ENCODE measurements at places on chromosomes 16 and 17.

- DNase-seq, result no peak
These were observed 89.2 kb downstream of the NTN1 start for GRCh38 chr17:9110501-9110900.

GRCh38 chr17:7173687-7174602 lies 5.2 kb downstream of the ASGR1 start:
- peak; percentile 23 for DNase-seq

DNA sequence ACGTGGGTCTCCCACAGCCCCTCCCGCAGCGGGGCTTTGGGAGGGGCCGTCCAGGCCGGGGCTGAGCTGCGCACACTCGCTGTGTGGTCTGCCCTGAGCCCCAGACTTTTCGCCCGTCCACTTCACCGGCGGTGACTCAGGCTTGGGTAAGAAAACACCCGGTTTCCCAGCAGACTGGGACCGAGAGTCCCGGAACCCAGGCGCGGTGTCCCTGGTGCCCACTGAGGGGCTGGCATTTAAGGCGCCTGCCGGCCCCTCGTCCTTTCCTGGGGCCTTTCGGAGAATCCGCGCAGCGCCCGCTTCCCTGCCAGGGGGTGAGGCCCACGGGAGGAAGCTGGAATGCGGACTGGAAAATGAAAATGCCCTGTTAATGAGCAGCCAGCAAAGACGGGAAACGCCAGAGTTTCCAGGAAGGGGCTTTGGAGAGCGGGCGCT lies 100.3 kb downstream of the C16orf95 start:
- no peak for DNase-seq

DNA sequence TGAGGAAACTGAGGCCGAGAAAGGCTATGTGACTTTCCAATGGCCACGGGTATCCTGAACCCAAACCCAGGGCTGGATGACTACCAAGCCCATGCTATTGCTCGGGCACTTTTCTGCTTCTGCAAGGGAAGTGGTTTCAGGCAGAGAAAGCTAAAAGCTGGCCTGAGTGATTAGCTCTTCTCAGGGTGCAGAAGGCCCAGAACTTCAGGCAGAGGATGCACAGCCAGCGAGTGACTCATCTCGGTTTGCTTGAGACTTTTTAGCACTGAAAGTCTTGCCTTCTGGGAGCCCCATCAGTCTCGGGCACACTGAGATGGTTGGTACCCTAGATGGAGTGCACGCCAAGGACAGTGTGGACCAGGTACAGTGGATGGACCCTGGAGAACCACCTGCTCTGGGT lies 129.5 kb upstream of the SDK2 start:
- no peak for DNase-seq

DNA sequence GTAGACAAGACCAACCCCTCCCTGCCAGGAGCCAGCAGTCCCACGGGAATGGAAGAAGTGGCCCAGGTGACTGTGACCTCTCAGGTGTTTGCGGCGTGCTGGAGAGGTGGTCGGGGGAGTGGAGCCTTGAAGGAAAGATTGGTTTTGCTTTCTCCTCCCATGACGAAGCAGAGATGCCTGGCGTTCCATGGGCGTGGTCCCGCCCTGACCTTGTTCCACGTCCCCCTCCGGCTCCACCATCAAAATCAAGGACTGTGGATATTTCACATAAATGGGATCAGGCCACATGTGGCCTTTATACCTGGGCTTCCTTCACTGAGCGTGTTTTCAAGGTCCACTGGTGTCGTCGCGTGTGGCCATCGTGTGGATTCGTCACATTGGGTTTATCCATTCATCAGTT lies 270.6 kb upstream of the TNRC6C start:
- no peak for DNase-seq

- no peak for DNase-seq
These were observed 477 bp upstream of the OSGIN1 start for GRCh38 chr16:83952587-83952939.

DNA sequence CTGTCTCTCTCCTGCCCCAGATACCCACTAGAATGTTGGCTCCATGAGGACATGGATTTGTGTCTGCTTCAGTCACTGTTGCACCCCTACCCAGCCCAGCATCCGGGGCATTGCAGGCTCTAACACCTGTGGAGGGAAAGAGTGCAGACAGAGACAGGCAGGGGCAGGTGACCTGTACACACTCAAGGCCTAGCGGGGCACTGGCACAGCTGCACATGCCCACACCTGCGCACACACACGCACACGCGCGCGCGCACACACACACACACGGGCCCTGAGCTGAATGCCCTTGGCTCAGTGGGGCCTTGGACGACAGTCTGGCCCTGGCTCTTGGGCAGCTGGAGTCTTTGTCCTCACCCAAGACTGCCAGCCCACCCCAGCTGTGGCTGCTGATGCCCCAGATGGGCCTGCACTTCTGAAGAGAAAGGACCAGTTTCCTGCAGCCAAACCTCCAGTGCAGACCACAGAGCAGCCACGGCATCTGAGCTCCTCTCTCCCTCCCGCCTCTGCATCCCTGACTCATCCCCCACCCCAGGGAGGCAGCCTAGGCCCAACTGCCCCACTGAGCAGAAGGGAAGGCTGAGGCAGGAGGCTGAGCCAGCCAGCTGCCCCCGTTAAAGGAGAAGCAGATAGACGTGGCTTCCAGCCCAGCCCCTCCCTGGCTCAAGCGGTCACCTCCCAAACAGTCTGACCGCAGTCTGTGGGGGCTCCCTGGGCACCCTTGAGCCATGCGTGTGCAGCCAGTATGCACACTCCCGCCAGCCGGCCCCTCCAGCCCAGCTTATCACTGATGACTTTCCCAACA lies 12.3 kb upstream of the RAI1 start:
- DNase-seq, result no peak

DNA sequence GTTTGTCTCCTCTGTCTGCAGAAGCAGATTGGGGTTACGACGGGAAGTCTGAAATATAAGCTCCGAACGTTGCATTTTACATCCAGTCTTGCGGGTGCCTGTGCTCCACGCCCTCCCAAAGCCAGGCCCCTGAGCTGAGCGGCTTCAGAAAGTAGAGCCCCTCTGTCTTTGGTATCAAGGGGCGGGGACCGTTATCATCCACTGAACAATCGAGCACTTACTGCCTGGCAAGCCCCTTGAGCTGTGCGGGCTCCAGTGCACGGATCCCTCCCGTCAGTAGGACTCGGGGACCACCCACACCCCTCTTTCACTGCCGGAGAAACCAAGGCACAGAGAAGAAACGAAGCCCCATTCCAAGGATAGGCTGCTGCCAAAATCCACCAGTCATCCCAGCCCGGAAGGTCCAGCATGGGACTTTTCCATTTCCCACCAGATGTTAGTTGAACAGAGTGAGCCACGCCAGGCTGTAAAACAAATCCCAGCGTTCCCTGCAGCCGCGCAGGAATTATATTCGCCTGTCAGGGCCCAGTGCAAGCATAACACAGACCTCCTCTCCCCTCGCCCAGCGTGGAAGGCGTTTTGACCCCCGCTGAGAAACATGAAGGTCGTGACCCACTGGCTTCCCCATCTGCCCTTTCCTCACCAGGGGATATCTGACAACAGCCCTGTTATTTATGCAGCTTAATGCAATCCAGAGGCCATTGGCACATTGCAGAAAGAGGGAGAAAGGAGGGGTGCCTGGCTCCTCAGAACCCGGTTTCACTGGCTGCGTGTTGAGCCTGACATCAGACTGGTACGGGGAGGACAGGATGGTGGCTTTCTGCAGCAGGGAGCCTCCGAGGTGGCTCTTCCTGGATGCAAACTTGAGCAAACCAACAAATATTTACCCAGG lies 212.2 kb upstream of the FOXF1 start:
- no peak for DNase-seq

GRCh38 chr17:22310717-22311686 lies 618.7 kb downstream of the KCNJ18 start:
- DNase-seq, result no peak

GRCh38 chr17:437545-437944 lies 84.9 kb upstream of the RPH3AL start:
- DNase-seq, result no peak

DNA sequence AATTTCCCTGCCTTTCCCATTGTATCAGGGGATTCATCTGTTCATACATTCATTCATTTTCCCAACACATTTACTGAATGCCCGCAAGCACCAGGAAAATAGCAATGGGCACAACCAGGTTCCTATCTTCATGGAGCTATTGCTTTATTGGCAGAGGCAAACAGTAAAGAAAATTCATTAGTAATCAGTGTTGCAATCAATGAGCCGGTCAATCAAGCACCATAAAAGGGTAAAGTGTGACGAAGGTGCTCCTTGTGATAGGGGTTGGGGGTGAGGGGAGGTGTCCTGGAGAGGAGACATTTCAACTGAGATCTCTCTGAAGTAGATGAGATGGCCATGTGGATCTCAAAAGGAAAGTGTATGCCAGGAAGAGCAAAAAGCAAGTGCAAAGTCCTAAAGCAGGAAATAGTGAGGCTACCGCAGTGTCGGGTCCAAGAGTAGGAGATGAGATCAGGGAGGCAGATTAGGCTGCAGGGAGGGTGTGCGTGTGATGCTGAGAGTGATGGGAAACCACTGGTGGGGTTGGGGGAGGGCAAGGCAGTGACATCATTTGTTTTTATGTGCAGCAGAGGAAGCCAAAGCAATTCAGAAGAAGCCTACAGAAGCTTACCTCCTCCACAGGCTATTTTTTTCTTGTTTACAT lies 28.4 kb downstream of the CDH13 start:
- no peak for DNase-seq

DNA sequence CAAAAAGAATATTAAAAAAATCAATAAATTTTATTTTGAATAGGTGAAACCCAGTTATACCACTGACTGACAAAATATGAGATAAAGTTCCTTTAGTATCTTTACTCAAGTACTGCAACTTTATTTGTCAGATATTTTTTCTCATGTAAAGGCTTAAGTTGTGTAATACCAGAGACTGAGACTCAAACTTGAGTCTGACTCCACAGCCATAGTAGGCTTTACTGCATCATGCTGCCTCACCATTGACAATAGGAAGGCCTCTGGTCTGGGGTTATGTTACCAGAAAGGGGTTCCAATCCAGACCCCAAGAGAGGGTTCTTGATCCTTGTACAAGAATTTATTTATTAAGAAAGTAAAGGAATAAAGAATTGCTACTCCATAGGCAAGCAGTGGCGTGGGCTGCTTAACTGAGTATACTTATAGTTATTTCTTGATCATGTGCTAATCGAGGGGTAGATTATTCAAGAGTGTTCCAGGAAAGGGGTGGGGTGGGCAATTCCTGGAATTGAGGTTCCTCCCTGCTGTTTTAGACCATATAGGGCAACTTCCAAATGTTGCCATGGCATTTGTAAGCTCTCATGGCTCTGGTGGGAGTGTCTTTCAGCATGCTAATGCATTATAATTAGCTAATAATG lies 187.4 kb upstream of the WSB1 start:
- no peak for DNase-seq

- DNase-seq, result no peak
These were observed 137.7 kb upstream of the CDH5 start for GRCh38 chr16:66228792-66229191.

GRCh38 chr16:80197741-80198201 lies 343.0 kb upstream of the DYNLRB2 start:
- no peak for DNase-seq

- no peak for DNase-seq
These were observed 30.5 kb downstream of the TMEM98 start for GRCh38 chr17:32958418-32958817.

GRCh38 chr17:57375040-57375769 lies 118.9 kb downstream of the MSI2 start:
- no peak for DNase-seq

DNA sequence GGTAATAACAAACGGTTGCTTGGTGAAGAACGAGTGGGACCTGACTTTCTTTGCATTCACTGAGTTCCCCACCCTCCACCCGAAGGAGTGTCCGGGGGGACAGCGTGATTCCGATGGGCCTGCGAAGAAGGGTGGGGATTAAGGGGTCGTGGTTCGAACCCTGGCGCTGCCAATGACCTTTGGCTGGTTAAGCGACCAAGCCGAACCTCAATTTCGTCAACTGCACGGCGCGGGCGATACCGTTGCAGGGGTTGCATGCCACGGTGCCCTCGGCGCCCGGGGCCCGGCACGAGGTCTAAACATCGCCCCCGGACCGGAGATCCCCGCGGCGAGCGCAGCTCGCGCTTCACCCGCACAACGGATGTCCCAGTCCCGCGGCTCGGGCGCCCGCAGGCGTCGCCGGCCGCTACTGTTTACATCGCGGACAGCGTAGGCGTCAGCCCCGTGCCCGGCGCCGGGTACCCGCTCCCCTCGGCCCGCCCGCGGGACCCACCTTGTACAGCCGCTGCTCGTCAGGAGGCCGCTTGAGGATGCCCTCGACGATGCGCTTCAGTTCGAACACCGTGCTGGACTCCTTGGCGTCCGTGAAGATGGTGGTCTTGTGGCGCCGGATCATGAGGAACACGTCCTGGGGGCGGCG lies 460 bp downstream of the ELOB start:
- no peak for DNase-seq

- no peak for DNase-seq
These were observed 388.4 kb upstream of the CDH11 start for GRCh38 chr16:65510241-65510640.

- DNase-seq, result no peak
These were observed 209.4 kb upstream of the C16orf82 start for GRCh38 chr16:26857371-26857770.

- DNase-seq, result no peak
These were observed 646 bp downstream of the KIF22 start for GRCh38 chr16:29790949-29791844.

- no peak for DNase-seq
These were observed 6.5 kb downstream of the SLC47A2 start for GRCh38 chr17:19709841-19710240.

- DNase-seq, result no peak
These were observed 19.7 kb upstream of the BRD7 start for GRCh38 chr16:50388496-50388895.

- DNase-seq, result peak; percentile 60
These were observed 430 bp downstream of the HAPSTR1 start for GRCh38 chr16:9091867-9092281.

DNA sequence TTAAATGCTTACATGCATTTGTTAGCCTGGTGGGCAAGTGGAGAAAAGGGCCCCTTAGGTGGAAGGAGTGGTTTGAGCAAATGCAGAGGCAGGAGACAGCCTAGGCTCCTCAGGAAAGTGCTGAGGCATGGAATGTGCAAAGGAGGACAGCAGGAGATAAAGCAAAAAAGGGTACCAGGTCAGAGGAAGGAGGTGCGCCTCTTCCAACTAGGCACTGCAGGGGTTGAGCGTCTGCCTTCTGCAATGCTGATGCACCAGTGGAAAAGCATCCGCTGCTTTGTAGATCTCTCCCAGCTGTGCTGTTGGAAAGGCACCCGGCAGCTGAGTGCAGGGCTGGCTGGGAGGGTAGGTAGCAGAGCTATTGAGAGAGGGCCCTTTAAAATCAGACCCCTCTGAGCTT lies 287.0 kb upstream of the XYLT1 start:
- DNase-seq, result no peak

GRCh38 chr17:29178750-29179231 lies 1.4 kb downstream of the MYO18A start:
- no peak for DNase-seq

DNA sequence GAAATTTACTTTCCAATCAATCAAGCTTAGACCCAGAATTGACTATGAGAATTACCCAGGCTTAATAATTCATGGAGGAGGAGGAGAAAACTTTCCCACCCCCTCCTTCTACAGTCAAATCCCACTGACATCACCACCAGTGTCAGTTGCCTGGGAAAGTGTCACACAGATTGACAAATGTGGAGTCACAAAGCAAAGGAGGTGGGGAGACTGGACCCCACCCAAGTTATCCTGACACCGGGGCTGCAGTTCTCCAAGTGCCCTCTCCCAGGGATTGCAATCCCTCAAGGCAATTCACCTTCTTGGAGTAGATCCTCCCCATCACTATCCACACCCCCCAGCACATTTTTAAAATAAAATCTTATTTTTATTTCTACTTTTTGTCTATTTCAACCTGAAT lies 100.2 kb upstream of the CDH11 start:
- DNase-seq, result no peak

GRCh38 chr16:88306860-88307545 lies 75.8 kb upstream of the ZNF469 start:
- no peak for DNase-seq
